ENCODE measurements at places on chromosomes 7 and 10.

GRCh38 chr7:151115121-151115835 lies 29.0 kb downstream of the AGAP3 start:
- DNase-seq, result no peak

DNA sequence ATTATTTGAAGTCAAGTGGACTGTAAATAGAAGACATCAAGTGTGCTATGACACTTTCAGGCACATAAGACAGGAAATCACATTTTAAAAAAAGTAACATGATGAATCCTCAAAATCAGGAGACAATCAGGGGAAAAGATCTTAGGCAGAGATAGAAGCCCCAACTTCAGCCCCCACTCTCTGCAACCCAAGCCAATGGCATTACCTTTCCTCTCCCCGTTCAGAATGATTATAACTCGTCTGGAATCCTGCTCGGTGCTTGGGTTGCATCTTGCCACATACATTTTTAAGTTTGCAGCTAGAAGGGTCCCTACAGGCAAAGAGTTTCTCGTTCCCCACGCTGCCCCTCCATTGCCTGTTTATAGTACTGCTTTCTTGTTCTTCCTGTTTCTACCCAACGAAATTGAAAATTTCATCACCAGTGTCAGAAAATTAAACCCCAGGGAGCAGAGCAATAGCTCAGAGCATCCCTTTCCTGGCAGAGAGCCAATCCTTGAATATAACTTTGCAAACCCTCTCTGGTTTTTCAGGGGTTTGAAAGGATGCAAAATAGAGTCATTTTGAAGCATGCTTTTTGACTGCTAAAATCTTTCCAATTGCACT lies 260.5 kb upstream of the AOAH start:
- DNase-seq, result no peak

DNA sequence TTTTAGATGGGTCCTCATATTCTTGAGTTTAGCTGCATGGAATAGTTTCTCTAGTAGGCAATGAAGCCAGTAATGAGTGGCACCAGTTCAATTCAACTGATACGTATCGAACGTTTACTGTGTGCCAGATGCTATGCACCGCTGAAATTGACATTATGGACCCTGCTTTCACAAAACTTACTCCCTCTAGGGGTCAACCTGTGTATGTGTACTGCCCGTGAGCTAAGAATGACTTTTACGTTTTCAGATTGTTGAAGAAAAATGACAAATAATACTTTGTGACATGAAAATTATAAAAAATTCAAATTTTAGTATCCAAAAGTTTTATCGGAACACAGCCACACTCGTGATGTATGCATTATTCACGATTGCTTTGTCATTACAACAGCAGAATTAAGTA lies 95.5 kb downstream of the ZMYND11 start:
- DNase-seq, result no peak

DNA sequence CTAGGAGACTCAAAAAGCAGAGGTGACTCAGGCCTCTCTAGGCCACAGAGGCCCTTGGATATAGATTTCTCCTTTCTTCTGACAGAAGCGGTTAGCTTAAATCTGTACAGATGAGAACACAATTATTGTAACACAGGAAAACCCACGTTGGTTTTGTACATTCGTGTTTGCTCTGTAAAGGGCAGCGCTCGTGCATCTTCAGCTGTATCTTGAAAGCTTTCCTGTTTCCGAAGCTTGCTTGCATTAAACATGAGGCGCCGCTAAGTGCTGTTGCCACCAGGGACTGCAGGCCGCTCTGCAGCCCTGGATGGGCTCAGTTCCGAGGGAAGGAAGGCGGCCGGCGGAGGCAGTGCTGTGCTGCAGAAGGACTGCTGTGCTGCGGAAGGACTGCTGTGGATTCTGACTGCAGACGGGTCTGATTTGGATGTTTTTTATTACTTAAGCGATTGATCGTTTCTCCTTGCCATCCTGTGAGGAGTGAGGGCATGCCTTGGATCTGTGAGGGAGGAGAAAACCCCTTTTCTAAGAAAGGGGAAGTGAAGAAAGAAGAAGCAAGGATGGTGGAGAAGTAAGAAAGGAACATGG lies 53.3 kb downstream of the FHIP2A start:
- no peak for DNase-seq

- no peak for DNase-seq
Measured at GRCh38 chr7:39615350-39615975, 7.9 kb upstream of the RALA start.

- DNase-seq, result no peak
Measured at GRCh38 chr10:66259836-66260235, 666.0 kb upstream of the LRRTM3 start.

GRCh38 chr7:151784853-151785680 lies 91.8 kb downstream of the PRKAG2 start:
- DNase-seq, result no peak

DNA sequence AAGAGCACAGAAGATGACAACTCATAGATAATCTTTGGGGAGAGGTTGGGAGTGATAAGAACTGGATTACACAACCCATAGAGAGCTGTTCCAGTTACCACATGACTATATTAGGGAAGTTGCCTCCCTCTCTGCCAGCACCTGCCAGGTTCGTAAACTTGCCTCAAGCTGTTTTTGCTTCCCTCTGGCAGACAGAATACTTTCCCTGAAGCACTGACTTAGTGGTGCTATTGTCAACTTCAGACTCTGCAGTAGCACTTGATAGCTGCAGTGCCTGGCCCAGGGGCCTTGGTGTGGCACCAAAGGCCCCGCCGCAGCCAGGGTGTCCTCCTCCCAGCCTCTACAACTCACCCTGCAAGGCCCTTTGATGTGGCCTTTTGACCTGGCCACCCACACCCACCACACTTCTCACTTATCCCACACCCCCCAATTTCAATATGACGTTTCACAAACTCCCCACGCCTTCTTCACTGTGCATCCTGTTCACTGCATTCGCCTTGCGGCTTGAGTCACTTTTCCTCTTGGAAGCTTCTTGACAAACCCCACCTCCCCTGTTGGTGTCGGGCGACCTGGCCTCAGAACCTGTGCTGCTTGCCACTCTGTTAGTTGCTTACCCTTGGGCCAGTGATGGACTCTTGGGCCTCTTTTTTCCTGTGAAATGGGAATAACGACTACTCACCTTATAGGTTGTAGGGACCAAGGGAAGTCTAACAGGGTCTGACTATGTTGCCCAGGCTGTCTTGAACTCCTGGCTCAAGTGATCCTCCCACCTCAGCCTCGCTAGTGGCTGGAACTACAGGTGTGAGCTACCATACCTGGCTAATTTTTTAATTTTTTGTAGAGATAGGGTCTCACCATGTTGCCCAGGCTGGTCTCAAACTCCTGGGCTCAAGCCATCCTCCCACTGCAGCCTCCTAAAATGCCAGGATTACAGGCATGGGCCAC lies 50.2 kb upstream of the PODXL start:
- DNase-seq, result no peak

GRCh38 chr10:4390219-4390618 lies 435.8 kb upstream of the AKR1E2 start:
- no peak for DNase-seq

DNA sequence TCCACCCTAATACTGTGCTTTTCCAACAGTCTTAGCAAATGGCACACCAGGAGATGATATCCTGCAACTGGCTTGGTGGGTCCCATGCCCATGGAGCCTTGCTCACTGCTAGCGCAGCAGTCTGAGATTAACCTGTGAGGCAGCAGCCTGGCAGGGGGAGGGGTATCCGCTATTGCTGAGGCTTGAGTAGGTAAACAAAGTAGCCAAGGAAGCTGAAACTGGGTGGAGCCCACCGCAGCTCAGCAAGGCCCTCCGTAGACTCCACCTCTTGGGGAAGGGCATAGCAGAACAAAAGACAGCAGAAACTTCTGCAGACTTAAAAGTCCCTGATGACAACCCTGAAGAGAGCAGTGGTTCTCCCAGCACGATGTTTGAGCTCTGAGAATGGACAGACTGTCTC lies 399.0 kb downstream of the CCSER2 start:
- no peak for DNase-seq

GRCh38 chr10:59560990-59561389 lies 148.7 kb downstream of the SLC16A9 start:
- no peak for DNase-seq

DNA sequence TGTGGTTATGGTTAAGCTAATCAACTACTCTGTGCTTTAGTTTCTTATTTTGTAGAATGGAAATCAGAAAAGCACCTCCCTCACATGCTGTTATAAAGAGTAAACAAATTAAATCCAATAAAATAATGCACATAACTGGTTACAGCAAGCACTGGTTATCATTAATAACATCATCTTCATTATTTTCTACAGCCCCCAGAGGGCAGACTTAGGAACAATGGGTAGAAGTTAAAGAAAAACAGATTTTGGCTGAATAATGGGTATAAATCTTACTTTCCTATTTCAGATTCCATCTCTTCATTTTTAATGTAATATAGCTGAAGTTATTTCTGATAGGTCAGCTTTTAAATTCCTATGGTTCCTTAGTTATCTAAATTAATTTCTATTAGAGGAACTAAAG lies 126.5 kb downstream of the DOCK4 start:
- DNase-seq, result no peak

GRCh38 chr10:93068411-93069244 lies 5.1 kb upstream of the CYP26A1 start:
- no peak for DNase-seq

GRCh38 chr10:114708717-114709335 lies 50.8 kb upstream of the ABLIM1 start:
- DNase-seq, result no peak

- DNase-seq, result peak; percentile 45
Measured at GRCh38 chr7:144037414-144038035, 11.2 kb upstream of the OR2A5 start.

- peak; percentile 81 for DNase-seq
Measured at GRCh38 chr10:73889014-73889413, 14.7 kb upstream of the CAMK2G start.

- DNase-seq, result no peak
Measured at GRCh38 chr10:110773693-110774068, 98.0 kb upstream of the PDCD4 start.

DNA sequence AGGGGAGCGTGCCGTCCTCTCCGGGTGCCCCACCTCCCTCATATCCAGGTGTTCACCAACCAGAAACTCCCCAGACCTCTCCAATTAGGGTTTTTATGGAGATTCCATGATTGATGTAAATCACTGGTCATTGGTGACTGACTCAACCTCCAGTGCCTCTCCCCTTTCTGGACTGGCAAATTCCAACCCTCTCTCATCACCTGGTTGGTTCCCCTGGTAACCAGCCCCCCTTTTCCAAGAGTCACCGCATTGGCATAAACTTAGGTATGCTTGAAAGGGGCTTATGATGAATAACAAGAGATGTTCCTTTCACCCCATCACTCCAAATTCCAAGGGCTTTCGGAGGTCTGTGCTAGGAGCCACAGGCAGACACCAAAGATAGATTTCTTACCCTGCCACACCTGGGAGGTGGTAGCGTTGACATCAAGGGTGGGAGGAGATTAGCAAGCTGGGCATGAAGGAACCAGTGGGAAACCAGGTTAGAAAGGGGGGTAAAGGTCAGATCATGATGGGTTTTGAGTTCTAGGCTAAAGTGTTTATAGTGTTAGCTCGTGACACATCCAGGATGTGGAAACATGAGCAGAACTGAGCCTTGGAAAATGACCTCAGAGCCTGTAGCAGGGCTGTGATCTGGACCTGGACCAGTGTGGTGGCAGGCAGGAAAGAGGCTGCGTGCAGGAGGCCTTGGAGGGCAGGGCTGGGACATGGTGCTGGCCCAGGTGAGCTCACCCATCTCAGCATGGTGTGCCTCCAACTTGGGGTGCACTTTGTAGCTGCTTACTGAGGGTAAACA lies 45.1 kb downstream of the CAMK1D start:
- DNase-seq, result no peak

- no peak for DNase-seq
Measured at GRCh38 chr7:157018997-157019608, 8.6 kb upstream of the MNX1 start.

GRCh38 chr10:111113961-111114757 lies 37.3 kb downstream of the ADRA2A start:
- DNase-seq, result no peak

- no peak for DNase-seq
Measured at GRCh38 chr10:130652544-130652943, 516.4 kb downstream of the GLRX3 start.

- DNase-seq, result no peak
Measured at GRCh38 chr10:19499291-19499770, 316.9 kb upstream of the PLXDC2 start.

GRCh38 chr10:110498087-110498981 lies 627 bp downstream of the DUSP5 start:
- peak; percentile 59 for DNase-seq

GRCh38 chr7:28547115-28547514 lies 134.8 kb downstream of the CREB5 start:
- no peak for DNase-seq

DNA sequence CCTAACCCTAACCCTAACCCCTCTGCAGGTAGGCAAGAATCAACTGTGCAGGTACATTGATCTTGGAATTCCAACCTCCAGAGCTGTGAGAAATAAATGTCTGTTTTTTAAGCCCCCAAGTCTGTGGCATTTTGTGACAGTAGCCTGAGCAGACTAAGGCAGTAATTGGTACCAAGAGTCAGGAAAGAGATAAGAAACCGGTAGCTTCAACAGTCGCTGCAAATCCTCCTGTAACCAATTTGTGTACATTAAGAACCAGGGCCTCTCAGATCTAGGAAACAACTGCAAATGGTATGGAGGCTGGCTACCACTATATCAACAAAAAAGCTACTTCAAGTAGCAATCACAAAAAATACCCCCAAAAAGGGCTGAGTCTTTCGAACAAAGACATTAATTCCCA lies 67.3 kb downstream of the DOCK4 start:
- no peak for DNase-seq

DNA sequence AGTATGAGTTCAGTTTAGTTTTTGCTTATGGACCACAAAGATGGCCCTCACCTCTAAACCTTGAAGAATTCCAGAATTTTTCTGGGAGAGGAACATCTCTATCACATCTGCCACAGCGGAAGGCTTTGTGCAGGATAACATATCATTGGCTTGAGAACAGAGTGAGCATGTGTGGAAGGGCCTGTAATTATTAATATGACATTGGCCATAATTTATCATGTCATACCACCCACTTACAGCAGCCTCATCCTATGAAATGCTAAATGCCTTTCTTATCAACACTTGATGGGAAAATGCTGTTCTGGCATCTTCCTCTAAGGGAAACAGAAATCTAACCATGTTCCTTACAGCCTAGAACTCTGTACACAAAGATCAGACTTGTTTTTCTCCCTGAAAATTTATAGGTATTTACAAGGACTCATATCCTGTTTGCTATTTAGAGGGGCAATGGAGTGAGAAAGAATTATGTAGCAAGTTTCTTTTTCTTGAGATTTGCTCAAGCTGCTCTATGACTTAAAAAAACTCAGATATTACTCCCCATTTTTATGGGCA lies 817.3 kb downstream of the LRMDA start:
- DNase-seq, result no peak
